ENCODE measurements at places on chromosomes 4 and X.

- DNase-seq, result no peak
Observed at GRCh38 chrX:10931976-10932375, 179.2 kb upstream of the HCCS start.

- no peak for DNase-seq
Observed at GRCh38 chrX:110310896-110311295, 7.0 kb downstream of the AMMECR1 start.

DNA sequence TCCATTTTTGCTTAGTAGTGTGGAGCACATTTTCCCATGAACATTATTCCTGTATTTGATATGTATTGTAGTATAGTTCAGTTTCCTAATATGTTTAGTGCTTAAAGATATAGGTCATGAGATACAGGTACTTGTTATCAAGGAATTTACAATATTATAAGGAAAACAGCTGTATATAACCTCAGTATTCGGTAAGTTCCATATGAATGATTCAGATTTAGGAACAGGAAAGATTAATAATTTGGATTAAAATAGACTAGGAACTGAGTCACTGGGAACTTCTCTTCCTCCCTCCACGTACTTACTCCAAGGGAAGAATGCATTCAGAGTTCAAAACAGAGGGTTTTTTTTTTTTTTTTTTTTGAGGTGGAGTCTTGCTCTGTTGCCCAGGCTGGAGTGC, 20.0 kb downstream of the DIAPH2 start:
- no peak for DNase-seq

DNA sequence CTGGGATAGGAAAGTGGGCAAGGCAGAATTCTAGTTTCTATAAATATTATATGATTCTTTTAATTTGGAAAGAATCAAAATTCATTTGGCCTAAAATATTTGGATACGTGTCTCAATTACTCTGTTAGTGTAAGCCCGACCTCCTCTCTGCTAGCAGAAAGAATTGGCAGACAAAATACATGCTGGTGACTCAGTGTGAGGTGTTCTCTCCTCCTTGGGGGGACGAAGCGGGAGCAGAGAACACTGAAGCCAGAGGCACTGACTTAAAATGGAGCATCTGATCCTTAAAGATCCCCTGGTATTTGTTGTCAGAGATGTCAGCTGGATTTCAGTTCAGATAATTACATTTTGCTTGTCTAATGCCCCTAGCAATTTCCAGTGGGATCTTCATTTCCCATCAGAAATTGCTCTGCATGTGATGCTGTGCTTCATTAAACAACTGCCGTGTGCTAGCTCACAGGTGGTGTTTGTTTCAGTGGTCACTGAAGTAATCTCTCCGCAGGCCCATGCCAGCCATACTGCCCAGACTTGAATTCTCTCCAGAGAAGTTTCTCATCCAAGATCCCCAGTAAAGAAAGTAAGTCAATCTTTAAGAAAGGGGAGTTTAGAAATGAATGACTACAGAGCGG, 188.7 kb upstream of the TLL1 start:
- DNase-seq, result no peak

- DNase-seq, result peak; percentile 66
Observed at GRCh38 chrX:38699696-38700095, 101.6 kb upstream of the MID1IP1 start.

- no peak for DNase-seq
Observed at GRCh38 chrX:13650318-13650717, 2.6 kb upstream of the TCEANC start.

GRCh38 chr4:120749445-120750151, 172.9 kb downstream of the PRDM5 start:
- DNase-seq, result no peak

DNA sequence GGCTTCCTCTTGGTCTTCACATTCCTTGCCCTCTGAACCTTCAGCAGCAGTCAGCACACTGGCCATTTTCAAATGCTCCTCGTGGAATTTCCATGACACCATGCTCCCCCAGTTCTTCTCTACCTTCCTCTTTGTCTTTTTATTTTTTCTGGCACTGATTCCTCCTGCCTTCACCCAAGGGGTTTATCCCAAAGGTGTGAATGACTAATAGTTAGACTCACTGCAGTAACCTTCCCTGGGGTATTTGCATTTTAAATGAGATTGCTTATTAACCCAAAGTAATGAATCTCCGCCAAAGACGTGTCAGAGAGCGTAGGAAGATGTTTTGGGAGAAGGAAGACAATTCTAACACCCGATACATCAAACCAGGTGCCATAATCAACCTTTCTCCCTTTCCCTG, 36.2 kb downstream of the CD40LG start:
- no peak for DNase-seq

GRCh38 chr4:108574402-108574801, 46.0 kb upstream of the RPL34 start:
- no peak for DNase-seq

GRCh38 chrX:73834219-73834618, 271.2 kb downstream of the CHIC1 start:
- DNase-seq, result no peak

Data from HAP-1 (cell line).